H7 (cell line): ENCODE measurements at places on chromosomes 5 and 9.

- no peak for DNase-seq
Observed at GRCh38 chr9:88954066-88954465, 37.2 kb upstream of the S1PR3 start.

DNA sequence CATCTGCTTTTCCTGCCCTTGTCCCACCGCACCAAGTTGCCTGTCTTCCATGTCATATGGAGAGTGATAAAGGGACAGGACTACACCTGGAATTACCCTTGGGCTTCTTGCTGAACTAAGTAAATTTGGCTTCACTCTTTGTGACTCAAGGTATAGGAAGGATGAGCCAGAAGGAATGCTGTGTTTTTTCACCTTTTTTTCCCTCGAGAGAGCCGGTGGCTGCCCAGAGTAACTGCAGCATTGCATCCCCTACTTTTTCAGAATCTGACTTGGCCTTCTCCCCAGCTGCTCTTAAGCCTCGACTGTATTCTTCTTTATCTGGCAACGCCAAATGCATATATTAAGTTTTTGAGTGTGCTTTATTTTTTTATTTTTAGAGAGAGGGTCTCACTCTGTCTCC lies 38.4 kb downstream of the RCL1 start:
- DNase-seq: no peak

DNA sequence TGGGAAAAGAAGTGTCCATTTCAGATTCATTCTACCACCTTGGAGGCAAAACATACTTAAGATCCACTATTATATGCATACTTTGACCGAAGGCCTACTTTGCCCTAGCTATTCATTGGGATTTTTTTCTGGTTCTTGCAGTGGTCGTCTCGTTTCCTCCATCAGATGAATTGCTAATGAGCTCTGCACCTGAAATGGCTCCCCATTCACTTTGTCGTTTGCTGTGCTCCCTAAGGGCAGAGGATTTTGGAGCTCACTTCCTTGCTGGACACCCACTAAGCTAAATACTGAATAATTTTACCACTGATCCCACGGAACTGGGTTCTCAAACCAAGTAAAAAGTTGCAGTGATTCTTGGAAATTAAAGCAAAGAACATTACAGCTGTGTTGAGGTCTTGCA lies 1.9 kb downstream of the KDM3B start:
- DNase-seq: no peak

GRCh38 chr9:113621309-113621791 lies 157.8 kb downstream of the RGS3 start:
- DNase-seq: peak; percentile 51

- DNase-seq: no peak
Observed at GRCh38 chr5:123429221-123429954, 6.2 kb upstream of the CEP120 start.

GRCh38 chr9:81145331-81145963 lies 543.9 kb downstream of the TLE1 start:
- no peak for DNase-seq

DNA sequence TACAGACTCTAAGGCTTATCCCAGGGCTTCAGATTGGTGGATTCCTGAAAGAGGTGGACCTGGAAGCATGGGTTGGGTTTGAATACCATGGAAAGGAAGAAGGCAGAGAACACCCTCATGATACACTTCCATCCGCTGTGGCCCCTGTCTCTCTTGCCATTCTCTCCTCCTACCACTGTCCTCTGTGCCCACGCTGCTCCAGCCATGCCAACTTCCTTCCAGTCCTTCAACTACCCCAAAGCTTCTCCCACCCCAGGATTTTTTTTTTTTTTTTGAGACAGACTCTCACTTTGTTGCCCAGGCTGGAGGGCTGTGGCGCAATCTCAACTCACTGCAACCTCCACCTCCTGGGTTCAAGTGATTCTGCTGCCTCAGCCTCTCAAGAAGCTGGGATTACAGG lies 1.7 kb upstream of the SPARC start:
- DNase-seq: no peak

DNA sequence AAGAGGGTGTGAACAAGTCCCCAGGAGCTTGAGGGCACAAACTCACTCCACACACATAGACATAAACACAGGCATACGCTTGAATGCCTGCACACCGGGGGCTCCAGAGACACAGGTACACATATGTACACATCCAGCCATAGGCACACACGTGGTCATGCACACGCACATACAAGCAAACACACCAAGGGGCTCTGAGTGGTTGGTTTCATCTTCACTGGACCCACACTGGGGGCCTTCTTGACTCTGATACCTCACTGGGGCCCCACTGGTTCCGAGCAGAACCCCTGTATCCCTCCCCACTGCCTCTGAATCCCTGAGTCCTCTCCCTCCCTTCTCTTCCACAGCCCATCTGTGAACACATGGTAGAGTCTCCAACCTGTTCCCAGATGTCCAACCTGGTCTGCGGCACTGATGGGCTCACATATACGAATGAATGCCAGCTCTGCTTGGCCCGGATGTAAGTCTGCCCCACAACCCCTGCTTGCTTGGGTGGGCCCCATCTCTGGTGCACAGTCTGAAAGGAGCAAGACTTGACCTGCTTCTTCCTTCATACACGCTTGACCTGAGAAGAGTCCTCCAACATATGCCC lies 6.4 kb downstream of the SPINK4 start:
- DNase-seq: no peak

DNA sequence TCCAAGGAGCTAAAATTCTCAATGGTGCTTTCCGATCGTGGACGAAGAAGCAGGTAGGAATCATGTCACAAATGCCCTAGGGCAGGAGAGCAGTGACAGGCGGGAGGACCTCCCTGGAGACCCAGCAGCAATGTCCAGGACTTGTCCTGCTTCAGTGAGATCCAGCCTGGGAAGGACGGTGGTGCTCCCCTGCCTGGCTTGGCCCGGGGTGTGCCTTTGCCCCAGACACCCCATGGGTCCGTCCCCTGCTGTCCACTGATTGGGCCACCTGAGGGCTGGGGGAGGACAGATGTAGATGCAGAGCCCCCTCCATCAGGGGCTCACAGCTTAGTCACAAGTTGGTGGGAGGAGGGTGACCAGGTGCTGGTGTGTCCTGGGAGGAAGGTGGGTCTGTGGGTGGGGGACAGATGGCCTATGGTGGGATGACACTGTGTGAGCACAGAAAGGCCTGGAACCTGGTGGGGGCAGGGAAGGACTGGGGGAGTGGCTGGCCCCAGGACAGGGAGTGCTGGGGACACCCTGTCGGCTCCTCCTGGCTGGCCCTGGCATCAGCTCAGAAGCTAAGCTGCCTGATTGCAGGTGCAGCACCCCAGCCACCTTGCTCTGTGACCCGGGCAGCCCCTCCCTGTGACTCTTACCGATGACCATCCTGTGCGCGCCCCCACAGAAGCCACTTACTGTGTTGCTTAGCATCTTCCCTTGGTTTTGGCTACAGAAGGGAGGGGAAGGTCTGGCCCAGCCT lies 82.0 kb downstream of the PHF2 start:
- DNase-seq: no peak

DNA sequence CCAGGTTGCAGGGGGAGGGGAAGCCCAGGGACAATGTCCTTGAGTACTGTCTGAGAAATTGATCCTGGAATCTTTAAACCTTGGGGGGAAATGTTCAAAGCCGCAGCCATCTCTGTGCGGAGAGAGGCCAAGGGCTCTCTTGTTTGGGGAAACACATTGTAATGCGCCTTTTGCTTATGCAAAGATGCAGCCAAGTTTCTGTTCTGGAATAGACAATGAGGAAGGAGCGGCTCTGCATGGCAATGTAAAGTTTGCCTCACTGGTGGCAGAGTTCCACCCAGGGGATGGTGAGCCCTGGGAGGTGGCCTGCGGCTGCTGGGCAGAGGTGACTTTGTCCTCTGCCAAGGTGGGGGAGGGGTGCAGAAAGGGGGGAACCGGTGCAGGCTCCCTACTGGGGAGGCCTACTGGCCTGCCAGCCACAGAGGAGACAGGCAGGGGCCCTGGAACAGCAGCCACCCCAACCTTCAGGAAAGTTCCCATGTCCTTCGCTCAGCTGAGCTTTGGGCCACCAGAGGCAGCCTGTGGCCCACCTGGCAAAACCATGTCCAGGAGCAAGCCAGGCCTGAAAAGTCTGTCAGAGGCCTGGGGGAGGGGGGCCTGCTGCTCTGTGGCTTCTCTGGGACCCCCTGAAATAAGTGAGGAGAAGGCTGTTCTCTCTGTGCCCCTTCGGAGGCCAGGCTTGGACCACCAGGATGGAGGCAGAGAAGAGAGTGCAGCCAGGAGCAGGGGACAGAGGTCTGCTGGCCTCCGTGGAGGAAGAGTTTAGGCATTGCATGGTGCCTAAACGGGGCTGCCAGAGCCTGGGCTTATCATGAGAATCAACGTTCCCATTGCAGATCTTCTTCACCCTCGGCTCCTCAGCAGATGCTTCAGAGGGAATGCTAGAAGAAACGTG lies 127.8 kb downstream of the ZNF354C start:
- peak; percentile 78 for DNase-seq

DNA sequence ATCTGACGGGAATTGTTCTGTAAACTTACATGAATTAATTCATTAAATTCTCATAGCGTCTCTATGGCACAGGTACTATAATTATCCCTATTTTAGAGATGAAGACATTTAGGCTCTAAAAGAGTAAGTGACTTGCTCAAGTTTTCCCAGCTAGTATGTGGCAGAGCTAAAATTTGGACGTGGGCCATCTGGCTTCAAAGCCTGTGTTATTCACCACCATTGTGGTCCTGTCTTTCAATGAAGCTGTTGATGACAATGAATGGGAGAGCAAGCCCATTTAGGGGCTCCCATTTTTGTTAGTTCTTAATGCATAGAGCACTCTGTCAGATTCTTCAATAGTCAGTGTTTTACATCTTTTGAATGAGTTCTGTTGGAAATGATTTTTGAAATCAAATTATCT lies 236.0 kb upstream of the CD180 start:
- no peak for DNase-seq

GRCh38 chr5:103120607-103121200 lies 603 bp downstream of the PPIP5K2 start:
- DNase-seq: no peak

DNA sequence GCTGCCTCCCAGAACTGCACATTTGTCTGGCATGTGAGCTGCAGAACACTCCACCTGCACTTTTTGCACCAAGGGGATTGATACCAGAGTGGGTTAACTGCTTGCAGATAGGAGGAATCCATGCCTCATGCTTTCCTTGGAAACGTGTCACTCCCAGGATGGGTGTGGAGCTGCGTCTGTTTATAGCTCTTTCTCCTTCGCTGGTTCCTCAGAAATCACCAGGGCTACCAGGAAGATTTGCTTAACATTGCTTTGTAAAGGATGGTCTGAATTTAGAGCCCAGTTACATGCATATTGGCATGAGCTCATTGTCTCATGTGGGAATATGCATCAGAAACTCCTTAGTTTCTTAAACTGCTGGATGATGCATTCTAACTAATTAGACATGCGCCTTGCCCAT lies 234.6 kb downstream of the GADD45G start:
- no peak for DNase-seq

- no peak for DNase-seq
Observed at GRCh38 chr5:126443374-126443851, 20.2 kb downstream of the GRAMD2B start.

DNA sequence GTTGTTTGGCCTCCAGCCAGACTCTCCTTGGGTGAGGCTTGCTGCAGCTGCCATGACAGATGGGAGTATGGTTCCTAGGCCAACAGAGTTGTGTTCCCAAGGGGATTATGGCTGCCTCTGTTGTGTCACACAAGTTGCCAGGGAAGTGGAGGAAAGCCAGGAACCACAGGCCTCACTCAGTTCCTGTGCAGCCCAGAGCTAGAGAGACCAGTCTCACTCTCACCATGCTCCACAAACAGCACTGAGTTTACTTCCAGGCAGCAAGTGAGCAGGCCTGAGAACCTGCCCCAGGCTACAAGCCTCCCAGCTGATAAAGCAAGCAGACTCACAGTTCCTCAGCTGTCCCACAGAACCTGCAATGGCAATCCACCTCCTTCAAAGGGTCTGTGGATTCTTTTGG lies 273.6 kb upstream of the TAS2R1 start:
- no peak for DNase-seq

- no peak for DNase-seq
Observed at GRCh38 chr5:31476738-31477141, 55.2 kb downstream of the DROSHA start.

- no peak for DNase-seq
Observed at GRCh38 chr5:107699425-107699824, 28.7 kb upstream of the EFNA5 start.

- no peak for DNase-seq
Observed at GRCh38 chr5:141668601-141669265, 13.3 kb downstream of the ARAP3 start.

DNA sequence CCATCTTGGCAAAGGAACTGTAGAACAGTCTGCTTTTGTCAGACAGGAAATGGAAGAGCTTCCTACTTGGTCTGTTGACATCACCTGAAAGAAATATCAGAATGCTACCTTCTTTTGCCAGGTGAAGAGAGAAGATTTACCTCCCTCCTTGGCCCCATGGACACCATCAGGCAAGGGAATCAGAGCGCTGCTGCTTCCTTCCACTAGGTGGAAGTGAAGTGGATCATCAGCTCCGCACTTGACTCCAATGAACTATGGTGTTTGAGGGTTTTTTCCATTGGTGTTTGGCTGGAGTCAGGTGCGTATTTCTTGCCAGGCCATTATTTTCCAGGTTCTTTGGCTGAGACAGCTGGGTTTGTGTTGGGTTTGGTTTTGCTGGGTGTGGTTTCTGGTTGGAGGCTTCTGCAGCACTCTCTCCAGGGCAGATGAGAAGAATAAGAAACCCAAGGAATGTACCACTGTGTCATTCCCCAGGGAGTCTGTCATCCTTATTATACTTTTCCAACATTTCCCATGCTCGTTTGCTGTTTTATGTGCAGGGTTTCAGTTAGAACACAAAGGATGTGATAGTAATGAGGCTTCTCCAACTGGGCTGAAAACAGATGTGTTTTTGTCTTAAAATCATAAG lies 12.4 kb downstream of the SPATA31E1 start:
- peak; percentile 70 for DNase-seq

DNA sequence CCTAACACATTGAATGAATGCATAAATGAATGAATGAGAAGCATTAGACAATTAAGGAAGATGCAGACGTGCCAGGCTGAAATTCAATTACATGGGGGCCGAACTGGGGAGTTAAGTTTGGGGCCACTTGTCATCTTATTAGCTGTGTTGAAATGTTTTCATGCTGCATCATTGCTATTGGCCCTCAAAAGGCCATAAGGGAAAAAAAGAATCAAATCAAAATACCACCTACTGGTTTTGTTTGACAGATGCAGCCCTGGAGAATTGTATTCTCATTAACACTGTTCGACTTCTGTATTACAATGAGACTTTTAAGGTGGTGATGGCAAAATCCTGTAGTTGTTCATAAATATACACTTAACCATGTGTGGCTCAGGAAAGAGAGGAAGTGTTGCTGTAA lies 38.4 kb downstream of the UBE2QL1 start:
- no peak for DNase-seq

GRCh38 chr5:142697356-142698255 lies 11.7 kb upstream of the FGF1 start:
- no peak for DNase-seq

DNA sequence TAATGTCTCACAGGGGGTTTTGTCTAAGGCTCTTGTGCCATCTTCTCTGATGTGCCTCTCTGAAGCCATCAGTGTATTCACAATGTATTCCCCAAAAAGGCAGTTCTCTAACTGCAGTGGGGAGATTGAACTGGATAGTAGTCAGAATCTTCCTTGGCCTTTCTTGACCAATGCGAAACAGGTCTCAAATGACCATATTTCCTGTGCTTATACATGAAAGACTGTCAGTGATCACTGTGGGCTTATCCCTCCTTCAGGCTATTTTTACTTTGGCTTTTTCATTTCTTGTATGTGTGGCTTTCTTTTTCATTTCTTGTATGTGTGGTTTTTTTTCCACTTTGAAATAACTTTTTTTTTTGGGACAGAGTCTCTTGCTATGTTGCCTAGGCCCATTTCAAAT lies 19.7 kb downstream of the HMGXB3 start:
- no peak for DNase-seq

- no peak for DNase-seq
Observed at GRCh38 chr9:121277518-121278295, 9.7 kb downstream of the GSN start.
